Activated T-cell treated with anti-CD3 and anti-CD28 coated beads for 48 hours (primary cell): ENCODE measurements at places on chromosomes 2 and 18.

GRCh38 chr2:163456953-163457743 is 278.7 kb downstream of the FIGN start:
- DNase-seq = no peak

DNA sequence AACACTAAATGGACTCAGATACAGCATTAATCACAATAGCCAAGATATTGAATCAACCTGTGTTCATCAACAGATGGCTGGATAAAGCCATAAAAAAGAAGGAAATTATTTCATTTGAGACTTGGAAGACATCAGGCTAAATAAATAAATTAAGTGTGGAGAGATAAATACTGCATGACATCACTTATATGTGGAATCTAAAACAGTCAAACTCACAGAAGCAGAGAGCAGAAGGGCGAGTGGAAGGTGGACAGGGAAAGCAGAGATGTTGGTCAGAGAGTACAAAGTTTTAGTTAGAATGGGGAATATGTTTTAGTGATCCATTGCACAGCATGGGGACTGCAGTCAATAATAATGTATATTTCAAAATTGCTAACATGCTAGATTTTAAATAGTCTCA is 207.2 kb downstream of the VAPA start:
- DNase-seq = no peak

DNA sequence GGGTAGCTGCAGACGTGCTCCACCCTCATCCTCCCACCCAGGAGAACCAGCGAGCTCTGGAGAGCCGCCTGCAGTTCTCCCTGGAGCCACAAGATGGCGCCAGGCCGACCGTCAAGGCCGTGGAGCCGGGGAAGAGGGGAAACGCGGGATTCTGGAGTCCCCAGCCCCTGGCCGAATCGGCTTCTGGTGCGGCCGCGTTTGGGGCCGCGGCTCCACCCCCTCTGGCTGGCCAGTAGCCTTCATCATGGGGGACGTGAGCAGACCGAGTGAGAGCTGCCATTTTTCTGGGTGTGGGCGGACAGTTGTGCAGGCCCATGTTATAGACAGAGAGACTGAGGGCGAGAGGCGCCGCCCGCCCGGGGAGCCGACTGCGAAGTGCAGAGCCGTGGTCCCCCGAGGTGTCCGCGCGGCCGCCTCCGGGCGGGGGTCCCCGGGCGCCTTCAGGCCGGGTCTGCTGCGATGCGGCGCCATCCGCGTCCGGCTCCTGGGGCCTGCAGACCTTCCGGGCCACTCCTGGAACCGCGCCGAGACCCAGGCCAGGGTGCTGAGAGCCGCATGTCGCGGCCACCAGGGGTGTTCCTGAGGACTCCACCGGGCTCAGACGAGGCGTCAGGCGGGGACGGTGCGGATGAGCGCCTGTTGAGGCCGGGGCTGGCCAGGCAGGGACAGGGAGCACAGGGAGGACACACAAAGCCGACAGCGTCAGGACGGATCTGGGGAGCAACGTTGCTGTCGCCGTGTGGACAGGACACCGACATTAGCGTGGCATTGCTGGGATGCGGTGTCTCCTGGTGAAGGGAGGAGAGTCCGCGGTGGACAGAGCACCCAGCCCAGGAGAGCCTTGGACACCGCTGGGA is 418.2 kb upstream of the HS6ST1 start:
- DNase-seq = peak; percentile 61

DNA sequence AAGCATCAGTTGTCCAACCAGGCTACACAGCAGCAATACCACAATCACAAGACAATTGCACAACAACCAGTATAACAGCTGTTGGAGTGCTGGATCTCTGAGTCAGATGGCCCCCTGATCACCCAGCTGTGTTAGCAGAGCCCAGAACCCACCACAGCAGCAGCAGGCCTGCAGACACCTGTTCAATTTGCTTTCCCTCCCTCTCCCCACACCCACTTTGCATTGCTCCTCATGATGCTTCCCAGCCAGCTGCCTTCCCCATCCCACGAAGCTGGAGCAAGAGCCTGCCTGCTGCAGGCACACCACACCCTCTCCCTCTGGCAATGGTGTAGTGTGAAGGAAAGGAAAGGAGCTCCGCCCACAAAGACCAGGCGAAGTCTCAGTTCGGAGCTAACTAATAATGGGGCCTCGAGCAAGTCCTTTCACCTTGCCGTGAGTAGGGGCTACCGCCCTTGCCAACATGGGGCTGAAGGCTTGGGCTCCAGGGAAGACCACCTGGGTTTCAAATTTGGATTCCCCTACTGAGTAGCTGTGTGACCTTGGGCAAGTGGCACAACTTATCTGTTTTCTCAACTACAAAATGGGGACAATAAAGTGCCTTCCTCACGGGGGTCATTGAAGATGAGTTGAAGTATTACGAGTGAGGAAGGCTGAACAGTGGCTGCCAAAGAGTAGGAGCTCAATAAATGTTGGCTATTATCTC is 19.4 kb upstream of the ZBTB7C start:
- DNase-seq = no peak

GRCh38 chr18:73975266-73975665 is 172.4 kb downstream of the FBXO15 start:
- peak; percentile 6 for DNase-seq
